ENCODE measurements at places on chromosomes 5 and 9.
A peak's percentile ranks its signal among the peaks of the same experiment; 100 is the strongest.

- DNase-seq = no peak
These were observed 99.2 kb downstream of the NFIB start for GRCh38 chr9:14214693-14215092.

DNA sequence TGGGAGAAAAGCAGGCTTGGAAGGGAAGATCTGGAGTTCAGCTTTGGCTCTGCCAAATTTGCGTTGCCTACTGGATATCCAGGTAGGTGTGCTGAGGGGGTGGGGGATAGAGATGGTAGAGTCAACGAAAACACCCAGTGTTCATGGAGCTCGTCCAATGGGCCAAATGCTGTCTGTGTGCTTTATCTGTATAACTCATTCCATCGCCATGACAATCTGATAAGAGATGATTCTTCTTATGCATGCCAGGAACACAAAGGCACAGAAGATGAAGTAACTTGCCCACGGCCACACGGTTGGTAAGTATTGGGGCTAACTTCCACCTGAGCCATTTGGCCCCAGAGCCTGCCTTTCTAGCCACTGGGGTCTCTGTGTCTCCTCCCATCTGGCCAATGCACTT, 53.2 kb downstream of the BOD1 start:
- DNase-seq = no peak

DNA sequence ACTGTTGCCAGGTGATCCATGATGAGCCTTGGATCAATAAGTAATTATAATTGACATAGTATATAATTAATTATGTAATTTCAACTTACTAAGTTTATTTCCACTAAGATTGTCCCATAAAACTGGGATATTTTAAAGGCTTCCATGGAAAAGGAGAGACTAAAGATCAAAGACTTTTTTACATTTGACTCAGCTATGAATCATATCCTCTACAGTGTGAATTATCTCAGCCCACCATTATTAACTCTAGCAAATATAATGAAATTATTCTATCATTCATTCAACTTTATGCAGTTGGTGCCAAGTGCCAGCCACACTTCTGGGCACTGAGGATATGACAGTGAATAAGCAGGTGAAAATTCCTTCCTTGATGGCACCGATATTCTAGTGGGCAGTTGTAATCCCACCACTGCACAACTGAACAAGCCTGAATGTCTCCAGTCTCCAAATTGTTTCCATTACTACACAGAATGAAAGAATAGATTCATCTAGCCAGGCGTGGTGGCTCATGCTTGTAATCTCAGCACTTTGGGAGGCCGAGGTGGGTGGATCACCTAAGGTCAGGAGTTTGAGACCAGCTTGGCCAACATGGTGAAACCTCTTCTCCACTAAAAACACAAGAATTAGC, 21.9 kb upstream of the TXN start:
- DNase-seq = no peak

GRCh38 chr9:81031422-81032029, 657.8 kb downstream of the TLE1 start:
- DNase-seq = no peak

DNA sequence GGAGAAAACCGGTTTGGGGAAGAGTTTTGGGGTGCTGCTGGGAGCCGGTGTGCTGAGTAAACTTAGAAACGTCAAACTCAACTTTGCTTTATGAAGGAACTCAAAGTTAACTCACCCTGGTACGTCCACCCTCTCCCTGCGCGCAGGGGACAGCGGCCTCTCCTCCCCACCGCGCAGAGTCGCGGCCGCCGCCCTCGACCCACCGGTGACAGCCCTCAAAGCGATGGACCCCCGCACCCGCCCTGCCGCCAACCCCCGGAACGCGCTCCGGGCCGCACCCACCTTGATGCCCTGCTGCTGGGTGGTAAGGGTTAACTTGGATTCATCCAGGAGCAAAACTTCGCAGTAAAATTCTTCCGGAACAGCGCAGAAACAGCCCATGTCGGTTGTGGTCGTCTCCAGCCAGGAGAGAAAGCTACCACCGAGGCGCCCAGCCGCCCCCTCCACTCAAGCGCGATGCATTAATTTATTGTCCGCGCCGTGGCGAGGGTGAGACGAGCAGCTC, 366 bp downstream of the EPB41L4A start:
- DNase-seq = no peak

GRCh38 chr9:38141746-38142591, 72.9 kb upstream of the SHB start:
- no peak for DNase-seq

GRCh38 chr9:137948642-137949041, 71.1 kb downstream of the CACNA1B start:
- DNase-seq = no peak

DNA sequence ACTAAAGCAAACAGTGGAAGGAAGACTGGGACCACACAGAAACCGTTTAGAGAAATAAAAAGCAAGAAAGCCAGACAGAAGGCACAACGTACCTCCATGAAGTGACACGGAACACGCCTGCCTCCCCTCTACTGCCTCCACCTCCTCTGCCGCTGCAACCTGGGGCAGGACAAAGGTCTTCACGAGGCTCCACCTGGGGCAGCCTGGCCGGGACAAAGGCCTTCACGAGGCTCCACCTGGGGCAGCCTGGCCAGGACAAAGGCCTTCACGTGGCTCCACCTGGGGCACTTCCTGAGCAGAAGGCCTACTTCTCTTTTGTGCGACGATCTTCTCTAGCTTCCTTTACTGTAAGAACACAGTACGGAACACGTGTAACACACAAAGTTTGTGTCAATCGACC, 11.7 kb downstream of the QSOX2 start:
- no peak for DNase-seq

DNA sequence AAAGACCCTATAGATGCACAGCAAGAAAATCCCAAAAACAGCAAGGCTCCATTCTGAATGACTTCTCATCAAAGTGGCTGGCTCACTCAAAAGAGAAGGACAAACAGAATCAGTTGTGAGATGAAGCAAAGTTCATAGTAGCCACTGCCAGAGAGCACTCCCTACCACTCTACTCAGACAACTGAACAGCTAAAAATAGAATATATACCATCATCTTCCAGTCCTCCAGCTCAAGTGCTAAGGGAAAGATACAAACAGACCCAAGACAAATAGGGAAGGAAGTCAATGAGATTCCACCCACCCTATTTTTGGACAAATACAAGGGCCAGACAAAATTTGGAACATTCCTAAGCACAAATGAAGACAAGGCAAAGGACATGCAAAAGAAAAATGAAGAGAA, 20.6 kb downstream of the GNAQ start:
- DNase-seq = no peak

DNA sequence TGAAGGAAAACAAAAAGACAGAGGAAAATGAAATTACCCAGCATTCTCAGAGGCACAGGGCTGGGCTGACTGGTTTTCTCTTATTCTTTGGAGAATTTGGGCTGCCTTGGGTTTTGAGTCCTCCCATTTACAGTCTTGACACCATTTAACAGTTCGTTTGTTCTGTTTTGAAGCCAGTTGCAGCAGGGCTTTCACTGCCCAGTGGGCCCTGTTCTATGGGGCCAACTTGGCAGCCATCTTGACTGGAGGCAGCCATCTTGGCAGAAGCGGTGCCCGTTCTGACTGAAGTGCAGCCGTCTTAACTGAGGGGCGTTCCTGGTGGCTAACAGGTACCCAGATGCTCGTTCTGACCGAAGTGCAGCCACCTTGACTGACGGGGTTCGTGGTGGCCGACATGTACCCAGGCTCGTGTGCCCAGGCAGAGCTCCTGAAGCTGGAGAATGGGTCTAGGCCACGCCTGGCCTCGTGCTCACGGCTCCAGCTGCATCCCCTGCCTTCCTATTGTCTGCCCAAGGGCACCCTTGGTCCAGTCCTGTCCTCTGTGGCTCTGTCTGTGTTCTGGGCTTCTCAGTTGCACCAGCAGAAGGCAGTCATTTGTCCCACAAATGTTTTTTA, 164.4 kb downstream of the GAPVD1 start:
- no peak for DNase-seq

GRCh38 chr9:112699230-112699629, 18.7 kb downstream of the INIP start:
- no peak for DNase-seq

GRCh38 chr5:44332285-44332971, 56.8 kb downstream of the FGF10 start:
- DNase-seq = no peak

DNA sequence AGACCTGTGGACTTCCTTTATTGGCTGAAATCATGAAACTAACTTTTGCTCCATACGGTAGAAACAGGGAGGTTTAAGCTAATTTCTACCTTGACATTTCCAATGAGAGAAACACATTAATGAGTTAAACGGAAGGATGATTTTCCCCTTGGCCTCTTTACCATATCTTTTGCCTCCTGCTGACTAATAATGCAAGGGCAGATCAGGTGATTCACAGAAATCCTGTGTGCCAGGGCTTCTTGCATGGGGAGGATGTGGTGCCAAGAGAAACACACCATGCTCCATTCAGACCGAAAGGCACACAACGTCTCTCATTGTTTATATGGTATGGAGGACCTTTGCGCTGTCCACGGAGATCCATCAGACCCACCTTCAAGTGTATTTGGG, 17.4 kb upstream of the PRLR start:
- DNase-seq = peak; percentile 12

DNA sequence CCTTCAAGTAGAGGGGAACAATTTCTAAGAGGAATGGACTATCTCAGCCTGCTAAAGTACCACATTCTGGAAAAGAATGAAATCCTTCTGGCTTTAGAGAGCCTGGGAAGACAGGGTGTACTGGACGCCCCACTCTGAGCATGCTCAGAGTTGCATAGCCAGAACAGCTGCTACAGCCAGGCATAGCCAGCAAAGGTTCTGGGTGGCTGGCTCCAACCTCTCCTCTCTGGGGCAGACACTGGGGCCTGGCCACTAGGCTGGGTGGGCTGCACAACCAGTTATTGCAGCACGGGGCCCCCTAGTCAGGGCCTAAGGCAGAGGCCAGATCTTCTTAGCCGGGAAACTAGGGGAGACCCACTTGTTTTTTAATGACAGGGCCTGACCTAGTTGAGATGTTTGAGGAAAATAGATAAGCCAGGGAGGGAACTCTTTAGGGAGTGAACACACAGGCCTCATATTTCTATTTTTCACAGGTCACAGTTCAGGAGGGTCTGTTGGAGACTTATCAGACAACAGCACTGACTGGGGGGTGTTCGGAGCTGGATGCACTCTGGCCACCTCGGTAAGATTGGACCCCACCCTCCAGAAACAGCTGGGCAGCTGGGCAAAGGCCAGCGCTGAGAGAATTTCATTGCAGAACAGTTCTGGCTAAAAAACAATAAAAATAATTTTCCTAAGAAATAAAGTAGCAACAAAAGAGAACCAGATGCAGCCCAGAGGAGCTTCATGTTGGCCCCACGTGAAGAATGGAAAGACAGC, 142.9 kb downstream of the LPAR1 start:
- no peak for DNase-seq

- DNase-seq = no peak
These were observed 404.0 kb upstream of the KIF2A start for GRCh38 chr5:61901997-61902396.

DNA sequence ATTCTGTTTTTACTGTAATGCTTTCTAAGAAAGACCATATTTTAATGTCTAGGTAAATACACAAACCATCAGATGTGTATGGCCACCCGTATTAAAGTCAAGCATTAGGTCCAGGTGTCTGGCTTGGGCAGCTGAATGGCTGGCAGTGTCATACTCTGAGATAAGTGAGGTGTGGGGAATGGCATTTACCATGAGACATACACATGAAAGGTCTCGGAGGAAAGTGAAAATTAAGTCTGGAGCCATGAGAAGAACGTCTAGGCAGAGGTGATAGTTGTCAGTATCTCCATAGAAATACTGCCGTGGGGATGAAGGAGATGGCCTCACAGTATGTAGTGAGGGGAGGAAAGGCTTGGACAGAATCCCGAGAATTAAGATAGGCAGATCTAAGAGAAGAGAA, 164.3 kb downstream of the TLE4 start:
- no peak for DNase-seq

DNA sequence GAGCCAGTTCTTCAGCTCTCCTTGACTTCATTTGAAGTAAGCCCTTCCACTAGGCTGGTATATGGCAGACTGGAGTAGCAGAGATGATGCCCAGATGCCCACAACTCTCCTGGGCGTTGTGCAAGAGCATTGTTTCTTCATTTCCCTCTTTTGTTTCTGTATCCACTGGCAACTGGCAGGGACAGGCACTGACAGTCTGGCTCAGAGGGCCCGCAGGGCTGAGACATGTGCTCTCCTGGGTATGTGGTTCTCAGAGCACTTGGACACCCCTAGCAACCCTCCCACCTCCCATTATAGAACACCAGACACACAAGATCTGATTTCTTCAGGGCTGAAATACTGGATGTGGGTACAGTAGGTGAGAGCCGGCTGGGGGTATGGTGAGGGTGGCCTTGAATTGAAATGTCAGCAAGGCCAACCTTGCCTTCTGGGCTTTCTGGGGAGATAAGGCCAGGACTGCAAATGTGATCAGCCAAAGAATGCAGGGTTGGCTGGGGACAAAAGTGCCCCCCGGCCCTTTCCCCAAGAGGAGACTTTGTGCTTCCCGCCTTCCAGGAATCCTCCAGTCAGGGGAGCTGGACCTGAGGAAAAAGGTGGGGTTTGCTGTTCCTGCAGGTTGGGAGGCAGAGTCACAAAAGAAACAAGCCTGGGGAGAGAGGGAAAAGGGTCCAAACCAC, 28.6 kb upstream of the CTNNA1 start:
- DNase-seq = peak; percentile 16

GRCh38 chr5:124139477-124139876, 607.0 kb downstream of the ZNF608 start:
- no peak for DNase-seq

- no peak for DNase-seq
These were observed 116.9 kb downstream of the RAB3C start for GRCh38 chr5:58699762-58700118.

GRCh38 chr5:32358611-32359010, 45.9 kb upstream of the MTMR12 start:
- no peak for DNase-seq

DNA sequence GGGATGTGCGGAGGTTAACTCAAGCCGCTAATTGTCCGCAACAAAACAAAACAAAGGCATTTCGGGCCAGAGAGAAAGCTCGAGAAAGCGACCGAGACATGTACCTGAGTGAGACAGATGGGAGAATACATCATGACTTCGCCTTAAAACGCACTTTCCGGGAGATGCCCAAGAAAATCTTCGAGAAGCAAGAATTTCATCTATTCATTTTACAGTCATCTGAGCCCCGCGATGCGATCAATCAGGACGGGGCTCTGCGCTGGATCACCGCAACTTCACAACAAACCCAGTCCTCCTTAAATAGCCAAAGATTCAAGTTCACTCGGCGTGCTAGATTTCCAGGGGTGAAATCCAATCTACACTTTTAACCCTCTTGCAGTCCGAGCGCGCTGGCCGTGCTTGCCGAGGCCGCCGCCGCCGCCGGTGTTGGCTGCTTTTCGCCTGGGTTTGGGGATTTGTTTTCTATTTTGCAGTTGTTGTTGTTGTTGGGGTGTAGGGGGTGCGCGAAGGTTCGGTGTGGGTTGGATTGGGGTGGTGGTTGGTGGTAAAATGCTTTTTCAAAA, 482 bp downstream of the NFIB start:
- no peak for DNase-seq

GRCh38 chr9:37034305-37034937, 353 bp upstream of the PAX5 start:
- peak; percentile 4 for DNase-seq

- DNase-seq = no peak
These were observed 25.8 kb upstream of the LECT2 start for GRCh38 chr5:135980620-135981019.

Data from T1000 (cell line).